ENCODE measurements at places on chromosomes 13 and 19.

DNA sequence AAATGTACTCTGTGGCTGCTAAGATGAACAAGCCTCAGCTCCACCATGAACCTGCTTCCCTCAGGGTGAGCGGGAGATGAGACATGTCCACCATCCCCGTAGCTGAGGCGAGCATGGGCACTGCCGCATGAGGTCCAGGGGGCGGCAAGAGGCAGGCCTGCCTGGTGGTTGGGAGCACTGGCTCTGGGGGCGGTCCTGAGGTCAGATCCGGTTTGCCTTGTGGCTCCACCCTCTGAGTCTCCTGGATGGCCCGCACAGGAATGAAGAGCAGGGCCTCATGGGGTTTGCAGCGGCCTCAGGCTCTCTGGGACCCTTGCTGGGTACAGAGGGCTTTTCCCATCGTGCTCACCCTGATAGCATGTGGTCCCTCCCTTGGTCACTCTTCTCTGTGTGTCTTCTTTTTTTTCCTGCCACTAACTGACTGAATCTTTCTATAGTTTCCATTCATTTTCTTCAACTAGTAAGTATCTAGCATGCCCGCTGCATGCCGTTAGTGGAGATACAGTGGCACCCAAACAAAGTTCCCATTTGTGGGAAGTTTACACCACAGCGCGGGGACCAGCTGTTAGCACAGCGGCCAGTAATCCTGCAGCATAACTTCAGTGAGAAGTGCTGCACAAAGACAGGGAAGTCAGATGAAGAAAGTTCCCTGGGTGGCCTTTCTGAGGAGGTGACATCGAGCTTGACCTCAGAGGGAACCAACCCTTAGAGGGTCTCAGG lies 37.3 kb downstream of the CAPN12 start:
- DNase-seq: no peak

DNA sequence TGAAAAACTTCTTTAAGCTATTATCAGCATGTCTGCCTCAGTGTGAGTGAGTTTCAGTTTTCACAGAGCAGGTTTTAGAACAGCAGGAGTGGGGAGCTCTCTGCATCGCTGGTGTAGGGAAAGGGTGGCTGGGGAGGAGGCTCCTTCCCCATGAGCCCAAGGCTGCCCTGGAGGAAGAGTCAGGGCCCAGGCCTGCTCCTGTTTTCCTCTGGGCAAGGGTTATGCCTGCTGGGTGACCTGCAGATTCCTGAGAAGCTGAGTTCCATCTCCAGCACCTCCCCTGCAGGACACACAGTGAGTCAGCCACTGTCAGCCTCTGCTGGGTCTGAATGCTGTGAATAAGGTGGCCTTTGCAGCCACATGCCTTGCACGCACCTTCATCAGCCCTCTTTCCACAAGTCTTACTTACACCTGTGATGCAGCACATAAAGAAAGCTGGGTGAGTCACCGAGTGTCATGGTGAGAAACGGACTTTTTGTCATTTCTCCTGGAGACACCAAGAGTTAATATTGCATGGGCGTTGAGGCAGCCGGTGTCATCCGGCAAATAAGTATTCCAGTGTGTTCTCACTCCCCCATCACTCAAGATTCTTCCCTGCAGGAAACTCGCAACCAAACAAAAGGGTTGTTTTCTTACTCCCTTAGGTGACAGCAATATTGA lies 186.4 kb upstream of the KL start:
- DNase-seq: peak; percentile 75

GRCh38 chr19:5978606-5979552 lies 939 bp upstream of the RANBP3 start:
- DNase-seq: no peak

GRCh38 chr19:32624410-32624809 lies 43.4 kb downstream of the PDCD5 start:
- no peak for DNase-seq

GRCh38 chr19:47047763-47048405 lies 540 bp downstream of the TMEM160 start:
- DNase-seq: peak; percentile 94

DNA sequence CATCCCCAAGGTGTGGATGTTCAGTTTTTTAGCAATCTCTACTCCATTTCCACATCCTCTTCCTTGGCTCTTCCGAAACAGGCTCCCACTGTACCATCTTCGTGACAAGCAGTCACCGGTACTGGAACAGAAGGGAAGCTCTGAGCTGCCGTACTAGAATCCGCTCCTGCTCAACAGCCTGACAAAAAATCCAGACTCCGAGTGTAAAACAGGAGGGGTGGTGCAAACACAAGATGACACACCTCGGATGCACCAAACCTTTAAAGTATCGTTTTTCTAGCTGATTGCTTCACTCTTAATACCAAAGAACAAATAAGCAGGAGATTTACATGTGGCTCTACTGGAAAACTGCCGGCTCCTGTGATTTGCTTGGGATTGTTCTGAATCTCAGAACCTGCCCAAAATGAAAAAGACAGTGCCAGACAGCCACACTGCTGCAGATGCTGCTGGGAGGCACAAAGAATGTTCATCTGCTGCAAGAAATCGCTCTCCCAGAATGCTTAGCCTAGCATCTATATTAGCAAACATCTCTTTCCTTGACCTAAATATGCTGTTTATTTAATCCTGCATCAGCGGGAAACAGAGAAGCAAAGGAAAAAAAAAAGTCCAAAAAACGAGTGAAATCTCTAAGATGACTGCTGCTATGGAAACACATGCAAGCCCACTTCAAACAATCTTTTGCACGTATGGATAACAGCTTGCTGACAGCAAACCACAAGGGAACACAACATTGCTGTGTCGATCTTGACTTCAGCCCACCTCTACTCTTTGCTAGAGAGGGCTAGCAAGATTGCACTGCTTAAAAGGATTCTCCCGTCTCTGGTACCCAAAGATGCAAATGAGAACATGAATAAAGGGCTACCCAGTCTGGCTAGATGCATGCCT lies 38.0 kb upstream of the DOCK9 start:
- no peak for DNase-seq

DNA sequence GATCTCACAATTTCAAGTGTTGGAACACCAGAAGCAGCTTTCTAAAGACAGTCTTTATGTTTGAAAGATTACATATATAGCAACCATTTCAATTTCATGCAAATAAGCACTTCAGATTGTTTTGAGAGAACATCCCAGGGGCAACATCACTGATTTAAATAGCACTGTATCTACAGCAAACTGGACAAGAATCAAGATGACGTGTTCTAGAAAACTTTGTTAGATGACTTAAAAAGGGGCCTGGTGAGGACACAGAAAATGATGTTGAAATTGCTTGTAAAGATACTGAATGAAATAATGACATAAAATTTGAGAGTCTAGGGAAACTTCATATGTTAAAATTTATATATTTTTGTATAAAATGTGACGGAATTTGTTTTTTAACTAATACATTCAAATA lies 277.1 kb downstream of the KLF12 start:
- DNase-seq: no peak

DNA sequence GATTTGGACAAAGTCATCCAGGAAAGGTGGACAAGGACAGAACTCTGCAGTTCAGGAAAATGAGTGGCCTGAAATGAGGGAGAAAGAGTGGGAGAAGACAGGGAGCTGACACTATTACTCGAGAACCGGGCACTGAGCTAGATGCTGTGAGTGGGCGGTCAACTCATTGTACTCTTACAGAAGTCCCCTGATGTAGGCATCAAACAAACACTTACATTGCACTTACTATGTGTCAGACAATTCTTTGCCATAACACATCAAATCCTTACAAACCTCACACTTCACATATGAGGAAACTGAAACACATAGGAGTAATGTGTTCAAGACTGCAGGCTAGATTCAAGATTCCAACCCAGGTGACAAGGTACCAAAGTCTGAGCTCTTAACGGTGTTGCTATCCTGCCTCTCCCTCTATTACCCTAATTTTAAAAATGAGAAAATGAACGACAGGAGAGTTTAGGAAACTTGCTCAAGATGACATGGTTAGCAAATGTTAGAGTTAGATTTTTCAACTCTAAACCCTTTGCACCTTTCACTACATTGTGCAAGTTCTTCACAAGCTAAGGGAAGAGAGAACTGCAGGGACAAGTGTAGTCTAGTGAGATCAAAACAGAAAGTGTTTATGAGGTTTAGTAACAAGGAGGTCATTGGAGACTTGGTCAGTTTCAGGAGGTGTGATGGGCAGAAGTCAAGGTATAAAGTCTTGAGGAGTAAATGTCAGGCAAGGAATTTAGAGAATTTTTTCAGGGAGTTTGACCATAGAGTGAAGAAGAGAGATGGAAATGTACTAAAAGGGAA lies 4.9 kb upstream of the MEDAG start:
- DNase-seq: no peak

- DNase-seq: peak; percentile 38
These were observed 7.7 kb upstream of the CDADC1 start for GRCh38 chr13:49240017-49240416.

- no peak for DNase-seq
These were observed 10.8 kb downstream of the SOX1 start for GRCh38 chr13:112077729-112078128.

DNA sequence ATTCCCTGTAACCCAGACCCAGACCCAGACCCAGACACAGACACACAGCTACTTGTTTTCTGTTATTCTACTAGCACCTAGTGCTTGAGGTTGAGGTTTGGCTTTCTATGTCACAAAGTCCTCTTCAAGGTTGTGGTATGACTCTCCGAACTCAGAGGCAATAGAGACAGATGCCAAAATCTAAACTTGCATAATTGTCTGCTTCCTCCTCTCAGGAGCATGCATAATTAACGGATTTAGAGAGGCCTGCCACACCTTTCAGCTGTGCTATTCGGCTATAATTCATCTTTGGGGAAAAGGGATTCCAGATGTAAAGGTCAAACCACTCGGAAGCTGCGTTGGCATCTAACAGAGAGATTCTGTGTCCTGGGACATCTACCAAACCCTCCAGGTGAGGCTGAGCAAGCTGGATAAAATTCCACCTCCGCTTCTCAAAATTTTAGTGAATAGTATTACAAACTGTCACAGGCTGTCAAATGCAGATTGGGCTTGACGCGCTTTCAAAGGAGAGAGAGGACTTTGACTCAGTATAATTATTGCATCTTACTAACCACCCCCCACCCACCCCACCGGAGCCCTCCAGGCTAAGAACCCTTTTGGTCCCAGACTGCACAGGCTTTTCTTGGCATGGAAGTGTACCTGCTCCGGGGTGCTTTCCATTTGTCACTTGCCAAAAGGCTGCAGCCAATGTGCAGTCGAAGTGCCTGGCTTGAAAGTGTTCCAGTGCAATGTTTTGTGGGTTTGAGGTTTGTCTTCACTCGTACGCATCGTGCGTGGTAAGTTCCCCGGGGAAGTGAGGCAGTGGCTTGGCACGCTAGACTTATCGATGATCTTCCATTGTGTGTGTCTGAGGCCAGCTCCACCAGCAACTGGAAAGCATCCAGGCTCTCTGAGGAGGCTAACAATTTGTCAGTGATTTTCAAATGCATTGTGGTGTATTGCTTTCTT lies 194.1 kb downstream of the TDRD3 start:
- peak; percentile 64 for DNase-seq

GRCh38 chr19:3608079-3608641 lies 1.5 kb upstream of the TBXA2R start:
- DNase-seq: no peak

DNA sequence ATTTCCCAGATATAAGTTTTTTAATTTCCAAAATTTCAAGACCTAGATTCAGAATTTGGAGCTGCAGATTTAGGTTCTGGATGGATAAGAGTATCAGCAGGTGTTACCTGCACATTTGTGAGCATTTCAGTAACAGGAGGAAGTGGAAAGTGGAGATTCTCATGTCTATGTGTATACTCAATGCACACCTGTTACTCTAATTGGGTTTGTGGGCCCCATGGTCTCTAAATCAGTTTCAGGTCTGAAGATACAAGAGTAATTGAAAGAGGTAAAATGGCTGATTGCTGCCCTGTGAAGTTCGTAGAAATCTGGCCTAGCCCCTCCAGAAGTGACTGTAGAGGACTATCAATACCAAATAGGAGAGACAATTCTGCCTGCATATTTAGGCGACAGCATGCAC lies 13.9 kb downstream of the ZNF675 start:
- no peak for DNase-seq

DNA sequence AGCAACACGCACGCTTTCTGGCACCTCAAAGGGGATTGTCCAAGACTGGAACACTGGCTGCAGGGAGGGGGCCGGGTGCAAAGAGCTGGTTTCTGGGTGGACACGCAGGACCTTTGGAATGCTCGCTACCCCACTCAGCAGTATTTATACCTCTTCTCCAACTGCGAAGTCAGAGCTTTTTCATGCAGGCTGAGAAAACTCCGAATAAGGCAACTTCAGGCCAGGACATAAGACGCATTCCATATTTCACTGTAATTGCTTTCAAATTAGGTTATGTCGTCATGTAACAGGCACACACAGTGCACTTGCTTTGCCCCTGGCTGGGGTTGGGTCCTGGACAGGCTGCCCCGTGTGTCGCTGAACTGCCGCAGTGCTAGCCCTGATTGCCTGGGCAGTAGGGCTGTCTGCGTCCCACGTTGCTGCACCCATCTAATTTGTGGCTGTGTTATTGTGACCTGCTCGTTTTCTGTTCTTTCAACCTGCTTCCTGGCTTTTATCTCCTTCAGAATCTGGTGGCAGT lies 44.5 kb downstream of the ACTN4 start:
- peak; percentile 97 for DNase-seq

GRCh38 chr13:61466280-61466679 lies 50.6 kb upstream of the PCDH20 start:
- no peak for DNase-seq

DNA sequence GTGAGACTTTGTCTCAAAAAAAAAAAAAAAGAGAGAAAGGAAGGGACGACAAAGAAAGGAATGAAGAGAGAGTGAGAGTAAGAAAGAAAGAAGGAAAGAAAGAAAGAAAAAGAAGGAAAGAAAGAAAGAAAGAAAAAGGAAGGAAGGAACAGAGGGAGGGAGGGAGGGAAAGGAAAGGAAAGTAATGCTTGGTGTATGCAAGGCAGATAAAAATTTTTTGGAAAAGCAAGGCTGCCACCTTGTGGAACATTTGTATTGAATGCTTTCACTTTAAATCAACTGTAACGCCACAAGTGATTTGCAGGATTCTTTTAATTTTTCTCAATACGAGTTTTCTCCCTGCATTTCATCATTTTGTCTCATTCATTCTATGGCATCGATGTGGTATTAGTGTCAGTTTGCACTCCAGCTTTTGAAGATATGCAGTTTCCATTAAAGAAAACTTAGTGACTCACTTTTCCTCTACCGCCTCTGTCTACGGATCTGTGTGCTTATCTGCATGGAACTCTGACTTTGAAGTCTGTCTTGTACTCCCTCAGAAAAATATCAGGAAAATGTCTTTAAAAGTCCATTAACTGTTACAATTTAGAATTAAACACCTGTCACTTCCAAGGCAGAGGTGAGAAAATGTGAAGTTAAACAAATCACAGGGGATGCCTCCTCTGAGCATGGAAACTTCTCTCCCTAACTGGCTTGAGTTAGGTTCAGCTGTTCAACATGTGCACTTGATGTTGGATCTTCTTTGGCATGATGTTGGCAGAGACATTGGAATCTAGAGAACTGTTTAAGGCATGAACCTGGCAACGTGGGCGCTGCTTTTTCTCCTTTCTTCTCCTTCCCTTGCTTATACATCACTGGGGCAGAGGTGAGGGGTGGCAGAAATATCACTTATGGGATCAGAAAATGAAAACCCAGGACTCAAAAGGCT lies 20.0 kb upstream of the ZDHHC20 start:
- DNase-seq: peak; percentile 81

Measured in EH (cell line).